ENCODE measurements at places on chromosomes 2 and 18.

DNA sequence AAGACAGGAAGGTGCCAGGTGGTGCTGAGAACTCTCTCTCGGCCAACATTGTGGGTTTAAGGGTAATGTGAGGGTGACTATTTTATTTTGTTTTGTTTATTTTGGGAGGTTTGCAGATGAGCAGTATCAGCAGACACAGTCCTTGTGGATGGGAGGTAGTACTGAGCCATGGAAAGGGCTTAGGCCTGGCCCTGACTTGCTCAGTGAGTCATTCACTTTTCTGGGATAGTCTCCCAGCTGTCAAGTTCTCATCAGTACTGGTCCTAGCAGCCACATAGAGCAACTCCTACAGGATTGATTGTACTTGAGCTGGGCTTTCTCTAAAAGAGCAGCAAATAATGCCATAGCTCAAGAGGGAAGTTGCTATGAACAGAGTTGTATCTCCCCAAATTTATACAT is 175.2 kb downstream of the LOXHD1 start:
- no peaks in the 10 kb centered on the region for H3K27me3 ChIP-seq
- no peaks in the 10 kb centered on the region for H3K36me3 ChIP-seq
- H3K27ac ChIP-seq, result no peak overlapping the region
- no peak for DNase-seq

DNA sequence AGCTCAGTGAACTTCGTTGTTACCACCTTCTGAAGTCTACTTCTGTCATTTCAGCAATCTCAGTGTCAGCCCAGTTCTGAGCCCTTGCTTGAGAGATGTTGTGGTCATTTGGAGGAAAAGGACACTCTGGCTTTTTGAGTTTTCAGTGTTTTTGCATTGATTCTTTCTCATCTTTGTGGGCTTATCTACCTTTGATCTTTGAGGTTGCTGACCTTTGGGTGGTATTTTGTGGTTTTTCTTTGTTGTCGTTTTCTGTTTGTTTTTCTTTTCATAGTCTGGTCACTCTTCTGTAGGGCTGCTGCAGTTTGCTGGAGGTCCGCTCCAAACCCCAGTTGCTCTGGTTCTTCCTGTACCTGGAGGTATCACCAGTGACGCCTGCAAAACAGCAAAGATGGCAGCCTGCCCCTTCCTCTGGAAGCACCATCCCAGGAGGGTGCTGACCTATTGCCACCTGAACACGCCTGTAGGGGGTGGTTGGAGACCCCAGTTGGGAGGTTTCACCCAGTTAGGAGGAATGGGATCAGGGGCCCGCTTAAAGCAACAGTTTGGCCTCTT is 74.7 kb downstream of the EPC2 start:
- H3K36me3 ChIP-seq, result no peaks in the 10 kb centered on the region
- DNase-seq, result no peak
- no peaks in the 10 kb centered on the region for H3K27me3 ChIP-seq

DNA sequence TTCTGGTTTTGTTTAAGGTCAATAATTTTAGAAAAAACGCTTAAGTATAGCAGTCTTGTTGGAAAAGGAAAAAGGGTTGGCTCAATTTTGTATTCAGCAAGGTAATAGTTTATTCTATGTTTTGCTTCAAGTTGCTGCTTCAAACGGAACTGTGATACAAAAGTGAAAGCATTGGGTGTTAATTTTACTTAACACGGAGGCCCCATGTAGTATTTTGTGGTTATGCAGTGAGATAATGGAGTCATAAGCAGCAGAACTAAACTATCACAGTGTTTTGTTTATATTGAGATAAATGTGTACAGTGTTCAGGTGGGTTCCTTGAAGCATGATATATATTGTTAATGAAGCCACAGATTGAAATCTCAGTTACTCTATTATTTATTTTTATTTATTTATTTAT is 67.0 kb upstream of the LYPD6B start:
- H3K4me3 ChIP-seq, result no peak overlapping the region
- no peak for DNase-seq
- H3K27me3 ChIP-seq, result no peaks in the 10 kb centered on the region

DNA sequence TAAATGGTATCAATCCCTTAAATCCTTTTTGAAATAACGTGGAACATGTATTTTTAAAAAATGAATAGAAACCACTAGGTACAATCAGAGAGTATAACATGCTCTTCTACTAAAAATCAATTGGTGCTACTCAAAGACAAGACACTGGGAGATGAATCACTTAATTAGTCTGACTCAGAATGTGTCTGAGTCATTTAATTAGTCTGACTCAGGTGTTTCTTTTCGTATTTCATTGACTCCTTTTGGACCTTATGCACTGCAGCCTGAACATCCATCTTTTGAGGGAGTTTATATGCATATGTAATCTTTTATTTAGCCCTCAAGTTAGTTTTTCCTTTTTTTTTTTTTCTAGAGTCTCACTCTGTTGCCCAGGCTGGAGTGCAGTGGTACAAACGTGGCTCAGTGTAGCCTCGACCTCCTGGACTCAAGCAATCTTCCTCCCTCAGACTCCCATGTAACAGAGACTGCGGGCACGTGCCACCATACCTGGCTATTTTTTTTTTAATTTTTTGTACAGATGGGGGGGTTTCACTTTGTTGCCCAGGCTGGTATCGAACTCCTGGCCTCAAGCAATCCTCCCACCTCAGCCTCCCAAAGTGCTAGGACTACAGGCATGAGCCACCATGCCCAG is 26.5 kb downstream of the PPP4R3B start:
- H3K4me3 ChIP-seq, result no peak overlapping the region
- H3K27ac ChIP-seq, result no peak overlapping the region
- no peaks in the 10 kb centered on the region for H3K36me3 ChIP-seq
- DNase-seq, result no peak
- H3K27me3 ChIP-seq, result no peaks in the 10 kb centered on the region
- H3K4me1 ChIP-seq, result no peaks in the 10 kb centered on the region

GRCh38 chr2:137675584-137676327 is 288.5 kb upstream of the HNMT start:
- DNase-seq, result no peak
- no peak overlapping the region for H3K27ac ChIP-seq
- no peaks in the 10 kb centered on the region for H3K36me3 ChIP-seq
- H3K4me3 ChIP-seq, result no peak overlapping the region
- H3K27me3 ChIP-seq, result no peaks in the 10 kb centered on the region

DNA sequence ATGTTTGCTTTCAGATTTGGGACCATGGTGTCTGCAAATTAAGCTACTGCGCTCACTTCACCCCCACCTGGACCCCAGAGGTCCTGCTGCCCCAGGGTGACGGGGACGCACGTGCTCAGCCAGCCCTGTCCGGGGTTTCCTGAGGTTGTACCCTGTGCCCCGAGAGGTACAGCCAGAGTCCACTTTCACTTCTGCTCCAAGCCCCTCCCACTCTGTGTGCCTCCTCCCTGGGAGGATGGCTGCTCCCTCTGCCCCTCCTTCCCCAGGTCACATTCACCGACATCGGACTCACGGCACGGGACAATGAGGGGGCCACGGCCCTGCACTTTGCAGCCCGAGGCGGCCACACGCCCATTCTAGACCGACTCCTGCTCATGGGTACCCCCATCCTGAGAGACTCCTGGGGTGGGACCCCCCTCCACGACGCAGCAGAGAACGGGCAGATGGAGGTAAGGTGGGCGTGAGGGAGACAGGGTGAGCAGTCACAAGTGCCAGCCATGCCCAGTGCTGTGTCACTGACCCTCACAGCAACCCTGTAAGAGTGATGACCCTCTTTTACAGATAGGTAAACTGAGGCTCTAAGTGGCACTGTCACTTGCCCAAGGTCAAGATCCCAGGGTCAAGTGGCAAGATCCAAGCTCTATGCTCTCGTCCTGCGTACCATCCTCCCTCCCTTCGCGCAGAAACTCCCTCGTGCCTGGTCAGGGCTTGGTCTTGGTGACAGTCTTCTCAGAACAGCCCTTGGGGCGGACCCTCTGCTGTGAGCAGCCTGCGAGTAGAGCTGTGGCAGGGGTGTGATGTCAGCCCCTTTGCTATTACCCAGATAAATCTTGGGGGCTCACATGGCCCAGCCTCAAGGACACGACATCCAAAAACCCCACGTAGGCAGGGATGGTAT is 7.6 kb downstream of the ESPNL start:
- DNase-seq, result no peak
- H3K4me3 ChIP-seq, result no peak overlapping the region
- H3K36me3 ChIP-seq, result no peaks in the 10 kb centered on the region
- H3K4me1 ChIP-seq, result peaks cover 13% of the 10 kb centered on the region
- no peaks in the 10 kb centered on the region for H3K27me3 ChIP-seq
